NCI-H1930 (cell line): ENCODE measurements at places on chromosomes 12 and 14.

GRCh38 chr14:69543341-69544115 is 31.1 kb downstream of the CCDC177 start:
- DNase-seq = no peak

DNA sequence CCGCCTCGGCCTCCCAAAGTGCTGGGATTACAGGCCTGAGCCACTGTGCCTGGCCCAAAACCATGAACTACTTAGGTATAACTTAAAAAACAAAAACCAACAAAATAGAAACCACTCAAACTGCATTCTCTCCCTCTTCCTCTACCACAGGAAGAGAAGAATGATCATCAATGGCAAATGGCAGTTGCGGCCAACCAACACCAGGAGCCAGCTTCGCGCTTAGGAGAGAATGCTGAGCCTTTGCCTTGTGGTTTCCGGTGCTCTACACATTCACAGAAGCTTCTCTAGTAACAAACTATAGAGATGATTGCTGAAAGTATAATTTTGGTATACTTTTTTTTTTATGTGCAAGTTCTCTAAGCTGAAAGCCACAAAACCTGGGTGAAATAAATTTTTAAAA is 17.1 kb downstream of the CATSPERB start:
- no peak for DNase-seq

- peak; percentile 44 for DNase-seq
These were observed 98.3 kb downstream of the LRRC74A start for GRCh38 chr14:76924371-76925096.

- no peak for DNase-seq
These were observed 741.6 kb downstream of the FSCB start for GRCh38 chr14:43765474-43765873.

DNA sequence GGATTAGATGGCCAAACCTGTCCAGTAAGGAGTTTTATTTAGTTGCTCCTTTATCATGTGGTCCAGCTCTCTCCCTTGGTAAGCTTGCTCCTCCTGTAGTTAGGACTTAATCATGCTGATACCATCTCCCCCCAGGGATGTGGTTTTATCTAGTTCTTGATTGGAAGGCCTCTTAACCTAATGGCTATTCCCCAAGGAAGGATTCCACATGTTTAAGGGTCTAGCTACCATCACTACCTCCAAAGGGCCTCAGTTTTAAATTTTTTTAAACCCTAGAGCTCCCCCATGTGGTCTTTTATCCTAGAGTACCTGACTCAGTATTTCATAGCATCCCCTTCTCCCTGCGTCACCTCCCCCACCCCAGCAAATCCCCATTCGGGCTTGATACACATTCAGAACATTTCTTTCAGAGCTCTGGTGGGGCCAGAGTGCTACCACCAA is 22.5 kb downstream of the MAP3K12 start:
- peak; percentile 15 for DNase-seq

DNA sequence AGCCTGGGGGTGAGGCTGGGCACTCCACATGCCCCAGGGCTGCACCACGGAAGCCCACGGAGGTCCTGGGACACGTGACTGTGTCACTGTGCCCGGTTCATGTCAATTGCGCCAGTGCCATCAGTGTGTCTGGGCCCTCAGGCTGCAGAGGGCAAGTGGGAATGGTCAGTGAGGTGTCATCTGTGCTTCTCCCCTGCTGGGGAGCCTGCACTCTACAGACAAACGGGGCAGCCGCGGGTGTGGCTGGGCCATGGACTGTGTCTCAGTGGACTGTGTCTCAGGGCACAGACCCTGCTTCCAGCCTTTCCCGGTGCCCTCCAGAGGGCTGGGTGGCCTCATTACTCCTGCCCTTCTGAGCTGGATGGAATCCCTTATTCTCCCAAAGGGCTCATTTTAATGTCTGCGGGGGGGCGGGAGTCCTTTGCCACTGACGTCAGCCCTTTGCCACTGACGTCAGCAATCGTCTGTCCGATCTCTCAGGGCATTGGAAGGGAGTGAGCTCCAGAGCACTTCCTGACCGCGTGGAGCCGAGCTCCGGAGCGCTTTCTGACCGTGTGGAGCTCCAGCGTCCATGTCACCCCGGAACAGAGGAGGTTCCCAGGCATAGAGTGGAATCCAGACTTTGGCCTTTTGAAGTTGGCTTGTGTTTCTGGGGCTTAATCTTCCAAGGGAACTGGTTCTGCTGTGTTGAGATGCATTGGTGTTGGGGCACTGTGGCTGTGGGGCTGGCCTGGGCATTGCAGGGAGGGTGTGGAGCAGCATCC is 72.4 kb downstream of the ADGRD1 start:
- no peak for DNase-seq

DNA sequence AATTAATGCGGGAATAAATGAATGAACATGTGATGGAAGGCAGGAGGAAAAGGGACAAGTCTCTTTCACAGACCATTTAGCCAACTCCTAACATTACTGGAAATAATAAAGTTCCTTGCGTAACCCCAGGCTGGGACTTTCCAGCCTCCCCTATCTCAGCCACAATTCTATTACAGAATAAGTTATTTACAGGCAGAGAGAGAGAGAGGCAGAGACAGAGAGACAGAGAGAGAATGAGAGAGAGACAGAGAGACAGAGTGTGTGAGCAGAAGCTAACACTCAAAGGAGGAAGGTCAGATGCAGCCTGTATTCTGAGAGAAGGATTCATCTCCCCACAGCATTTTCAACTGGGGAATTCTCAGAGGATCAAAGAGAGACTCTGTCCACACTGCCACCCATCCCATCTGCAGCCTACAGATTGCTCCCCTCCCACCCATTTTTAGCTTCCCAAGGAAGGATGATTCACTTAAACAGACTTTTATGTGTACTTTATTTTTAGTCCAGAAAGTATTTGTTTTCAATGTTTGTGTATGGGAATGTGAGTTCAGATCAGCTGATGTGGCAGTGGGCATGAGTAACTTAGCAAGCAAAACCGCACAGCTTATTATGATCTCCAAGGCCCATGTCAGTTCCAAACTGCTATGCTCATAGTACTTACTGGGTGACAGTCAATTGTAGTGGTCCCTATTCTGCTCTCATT is 165.7 kb downstream of the CAND1 start:
- DNase-seq = no peak

DNA sequence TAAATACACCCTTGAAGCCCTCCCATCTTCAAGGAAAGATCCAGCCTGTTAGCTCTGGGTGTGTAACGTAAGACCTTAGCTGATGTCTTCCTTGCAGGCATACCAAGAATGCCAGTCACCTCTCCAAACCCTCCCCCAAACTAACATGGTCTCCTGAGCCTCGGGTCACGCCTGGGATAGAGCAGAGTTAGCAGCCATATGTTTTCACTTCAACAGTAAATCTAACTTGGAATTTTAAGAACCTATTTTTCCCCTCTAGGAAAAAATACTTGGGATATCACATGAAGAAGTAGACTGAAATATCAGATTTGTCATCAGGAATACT is 27.9 kb downstream of the BCL2L14 start:
- no peak for DNase-seq

- DNase-seq = no peak
These were observed 763.9 kb upstream of the MGAT4C start for GRCh38 chr12:87020071-87020470.

DNA sequence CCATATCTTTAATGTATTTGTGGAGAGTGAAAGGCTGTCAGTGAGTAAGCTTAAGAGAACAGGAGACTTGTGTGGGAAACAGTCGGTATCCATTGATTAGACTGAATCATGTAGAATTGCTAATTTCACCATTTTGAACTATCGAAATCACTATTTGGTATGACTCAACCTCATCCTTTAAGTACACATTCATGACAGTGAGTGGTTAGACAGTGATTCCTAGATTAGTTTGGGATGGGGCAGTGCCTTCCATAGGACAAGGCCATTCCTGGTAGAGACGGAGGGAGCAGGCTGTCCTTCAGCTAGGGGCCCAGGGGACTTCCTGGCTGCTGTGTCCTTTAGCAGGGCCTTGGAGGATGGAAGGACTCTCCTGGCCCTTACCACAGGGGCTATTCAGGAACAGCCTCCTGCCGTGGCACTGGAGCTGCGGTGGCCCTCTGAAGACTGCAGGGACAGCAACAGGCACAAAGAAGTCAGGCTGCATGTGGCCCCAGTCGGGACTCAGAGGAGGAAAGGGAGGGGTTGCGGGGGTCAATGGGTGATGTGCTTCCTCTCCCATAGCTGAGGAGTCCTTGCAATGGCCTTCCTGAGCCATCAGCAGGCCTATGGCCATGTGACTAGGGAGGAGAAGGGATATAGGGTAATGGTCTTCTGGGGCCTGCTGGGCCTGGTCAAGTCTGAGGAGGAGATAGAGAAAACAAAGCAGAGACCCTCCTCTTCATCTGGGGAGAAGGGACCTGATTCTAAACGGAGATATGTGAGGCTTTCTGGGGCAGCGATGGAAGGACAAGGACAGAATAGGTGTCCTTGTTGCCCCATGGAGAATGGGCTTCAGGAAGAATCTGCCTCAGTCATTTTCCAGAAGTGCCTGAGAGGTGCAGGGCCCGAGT is 11.2 kb downstream of the SERPINA1 start:
- DNase-seq = no peak

- DNase-seq = no peak
These were observed 85.1 kb upstream of the C14orf180 start for GRCh38 chr14:104494483-104494882.

- no peak for DNase-seq
These were observed 6.5 kb downstream of the CAMKK2 start for GRCh38 chr12:121289962-121290361.

DNA sequence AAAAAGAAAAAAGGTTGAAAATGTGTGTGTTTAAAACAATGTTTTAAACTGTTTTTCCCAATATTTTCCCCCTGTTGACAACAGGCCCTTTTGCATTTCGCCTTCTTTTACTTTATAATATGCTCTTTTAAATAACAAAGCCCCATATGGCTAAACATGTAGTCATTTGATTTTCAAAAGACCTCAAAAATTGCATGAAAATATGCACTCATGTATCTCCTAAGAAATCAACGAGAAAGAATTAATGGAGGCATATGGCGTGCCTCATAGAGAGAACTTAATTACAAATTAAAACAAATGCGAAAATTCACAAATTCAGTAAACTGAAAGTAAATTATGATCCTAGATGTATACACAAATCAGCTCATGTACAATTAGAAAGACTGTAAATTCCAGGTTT is 202.6 kb upstream of the FOXN3 start:
- DNase-seq = no peak

DNA sequence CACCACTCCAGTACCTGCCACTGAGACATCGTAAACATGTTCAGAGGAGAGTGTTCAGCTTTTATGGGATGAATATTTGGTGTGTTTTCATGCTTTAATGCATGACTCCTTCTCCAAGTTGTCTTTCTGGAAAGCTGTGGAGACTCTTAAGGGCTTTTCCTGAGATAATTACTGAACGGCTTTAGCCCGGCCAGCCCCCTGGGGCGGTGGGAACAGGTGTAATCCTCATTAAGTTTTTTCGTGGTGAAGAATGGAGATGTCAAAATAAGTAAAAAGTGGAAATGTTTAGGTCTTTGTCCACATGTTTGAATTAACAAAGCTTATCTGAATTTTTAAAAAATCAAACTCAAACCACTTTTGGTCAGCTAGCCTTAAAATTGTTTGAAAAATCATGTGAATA is 1.5 kb downstream of the SYNE2 start:
- no peak for DNase-seq

- DNase-seq = no peak
These were observed 326.7 kb downstream of the SLC6A15 start for GRCh38 chr12:84585776-84586395.

GRCh38 chr12:77122661-77123060 is 57.3 kb upstream of the E2F7 start:
- DNase-seq = no peak

GRCh38 chr14:91027561-91027960 is 32.9 kb downstream of the RPS6KA5 start:
- no peak for DNase-seq

DNA sequence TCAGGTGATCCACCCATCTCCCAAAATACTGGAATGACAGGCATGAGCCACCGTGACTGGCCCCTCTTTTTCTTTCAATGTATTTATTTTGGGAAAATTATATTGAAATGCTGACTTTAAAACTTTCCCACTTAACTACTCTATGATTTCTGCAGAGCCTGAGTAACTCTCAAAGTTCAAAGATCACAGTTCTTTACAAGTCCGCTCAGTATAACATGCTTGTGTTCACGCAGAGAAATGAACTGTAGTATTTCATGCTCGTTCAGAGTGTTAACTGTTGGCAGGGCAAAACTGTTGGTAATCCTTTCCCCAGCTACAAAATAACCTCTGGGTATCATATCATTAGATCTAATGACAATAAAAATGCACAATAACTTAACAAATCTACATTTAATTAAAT is 50.7 kb upstream of the ADAMTS20 start:
- no peak for DNase-seq

GRCh38 chr14:88007608-88008007 is 2.7 kb downstream of the GPR65 start:
- DNase-seq = no peak

GRCh38 chr14:93027810-93028723 is 87.7 kb downstream of the ITPK1 start:
- DNase-seq = no peak

DNA sequence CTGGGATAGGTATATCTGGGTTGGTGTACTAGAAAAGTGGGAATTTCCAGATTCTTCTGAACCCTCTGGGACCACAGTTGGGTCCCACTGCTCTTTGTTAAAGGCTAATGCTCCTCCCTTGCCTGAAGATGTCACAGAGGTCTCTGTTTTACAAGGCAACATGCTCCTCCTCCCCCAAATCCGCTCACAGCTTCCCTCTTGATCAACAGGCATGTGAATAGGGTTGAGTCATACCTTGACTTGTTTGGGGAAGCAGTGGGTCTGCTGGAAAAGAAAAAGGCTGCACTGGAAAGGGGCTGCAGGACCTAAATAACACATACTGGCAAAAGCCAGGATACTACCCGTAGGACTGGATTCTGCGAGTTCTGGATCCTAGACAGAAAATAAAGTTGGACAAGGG is 165.4 kb upstream of the TMEM260 start:
- DNase-seq = no peak

- DNase-seq = no peak
These were observed 89.2 kb upstream of the TMEM263 start for GRCh38 chr12:106866426-106867080.

- no peak for DNase-seq
These were observed 1.6 kb downstream of the SLC48A1 start for GRCh38 chr12:47774663-47775062.

GRCh38 chr12:31363831-31364230 is 37.9 kb upstream of the SINHCAF start:
- no peak for DNase-seq

- DNase-seq = no peak
These were observed 33.2 kb downstream of the CKAP4 start for GRCh38 chr12:106214571-106214970.

DNA sequence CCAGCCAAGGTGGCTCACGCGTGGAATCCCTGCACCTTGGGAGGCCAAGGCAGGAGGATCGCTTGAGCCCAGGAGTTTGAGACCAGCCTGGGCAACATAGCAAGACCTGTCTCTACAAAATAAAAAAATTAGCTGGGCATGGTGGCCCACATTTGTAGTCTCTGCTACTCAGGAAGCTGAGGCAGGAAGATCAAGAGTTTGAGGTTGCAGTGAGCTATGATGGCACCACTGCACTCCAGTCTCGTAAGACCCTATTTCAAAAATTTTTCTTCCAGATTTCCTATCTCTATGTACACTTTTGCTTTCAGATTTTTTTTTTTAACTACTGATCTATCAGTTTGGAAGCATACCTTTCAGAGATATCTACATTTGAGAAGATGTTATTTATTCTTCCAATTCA is 15.3 kb downstream of the SNX6 start:
- no peak for DNase-seq

- DNase-seq = no peak
These were observed 344.2 kb upstream of the FKBP4 start for GRCh38 chr12:2450553-2450952.
